ENCODE measurements at places on chromosomes 2 and 18.

GRCh38 chr2:189628817-189629530 is 32.3 kb upstream of the ASNSD1 start:
- no peak for DNase-seq

- no peak for DNase-seq
These were observed 30.5 kb downstream of the GPC1 start for GRCh38 chr2:240465765-240466578.

- no peak for DNase-seq
These were observed 547.6 kb downstream of the CPS1 start for GRCh38 chr2:211103989-211104388.

GRCh38 chr2:3504741-3505140 is 14.6 kb downstream of the ADI1 start:
- DNase-seq = no peak

DNA sequence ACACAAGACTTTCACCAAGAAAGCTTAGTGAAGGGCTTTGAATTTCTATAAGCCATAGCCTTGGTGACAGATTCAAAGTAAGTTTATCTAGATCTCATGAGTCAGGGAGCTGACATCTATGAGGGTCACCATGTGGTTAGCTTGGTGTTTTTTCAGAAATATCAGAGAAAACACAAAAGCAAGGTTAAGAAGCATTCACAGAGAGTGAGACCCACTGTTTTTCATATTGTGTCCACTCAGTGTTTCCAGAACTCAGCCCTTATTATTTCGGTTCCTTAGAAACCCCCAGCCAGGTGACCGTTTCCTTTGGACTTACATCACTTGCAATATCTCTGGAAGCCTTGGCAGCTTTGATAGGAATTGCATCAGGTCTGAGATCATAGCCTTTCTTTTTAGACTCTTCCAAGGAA is 76.6 kb downstream of the NEB start:
- no peak for DNase-seq
